ENCODE measurements at places on chromosomes 16 and 17.

- no peak for DNase-seq
These were observed 8.5 kb downstream of the OSBPL7 start for GRCh38 chr17:47813077-47813476.

DNA sequence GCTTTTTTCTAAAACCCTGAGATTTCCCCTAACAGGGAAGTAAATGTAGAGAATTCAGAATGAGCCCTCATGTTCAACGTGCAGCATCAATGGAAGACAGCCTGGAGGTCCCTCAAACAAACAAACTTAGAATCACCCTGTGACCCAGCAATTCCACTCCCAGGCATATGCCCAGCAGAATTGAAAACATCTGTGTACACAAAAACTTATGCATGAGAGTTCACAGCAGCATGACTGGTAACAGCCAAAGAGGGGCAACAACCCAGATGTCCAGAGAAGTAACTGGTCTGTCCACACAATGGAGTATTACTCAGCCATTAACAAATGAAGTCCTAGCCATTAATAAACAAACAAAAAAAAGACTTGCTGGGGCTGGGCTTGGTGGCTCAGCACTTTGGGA lies 252.7 kb downstream of the PARN start:
- DNase-seq, result no peak

DNA sequence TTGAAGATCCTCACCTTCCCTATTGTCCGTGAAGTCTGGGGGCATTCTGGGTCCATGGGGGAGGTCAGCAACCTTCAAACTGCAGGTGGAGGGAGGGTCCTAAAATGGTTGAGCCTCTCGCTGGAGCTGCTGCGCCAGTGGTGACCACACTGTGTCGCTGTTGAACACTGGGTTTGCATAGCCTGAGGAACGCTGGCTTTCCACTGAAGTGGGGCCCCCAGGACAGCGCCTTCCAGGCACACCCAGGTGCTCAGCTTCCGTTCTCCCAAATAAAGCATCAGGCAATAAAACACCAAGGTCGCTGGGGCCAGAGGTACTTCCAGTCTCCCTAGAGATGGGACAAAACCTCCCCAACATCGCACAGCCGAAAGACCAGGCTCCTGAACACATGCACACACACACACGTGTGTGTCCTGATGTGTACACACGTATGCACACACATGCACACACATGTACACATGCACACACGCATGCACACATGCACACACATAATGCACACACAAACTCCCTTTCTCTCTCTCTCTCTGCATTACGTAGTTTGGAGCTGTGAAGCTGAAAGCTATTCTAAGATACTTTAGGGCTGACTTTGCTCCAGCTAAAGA lies 120.6 kb downstream of the IRF8 start:
- DNase-seq, result no peak

GRCh38 chr17:40203131-40203530 lies 16.0 kb upstream of the WIPF2 start:
- no peak for DNase-seq

- no peak for DNase-seq
These were observed 9.4 kb downstream of the FOXN1 start for GRCh38 chr17:28515518-28515917.

GRCh38 chr16:81324808-81325207 lies 10.0 kb downstream of the GAN start:
- DNase-seq, result no peak

GRCh38 chr16:69143116-69143515 lies 10.7 kb downstream of the UTP4 start:
- DNase-seq, result no peak

- DNase-seq, result peak; percentile 42
These were observed 3.6 kb upstream of the WDR81 start for GRCh38 chr17:1720856-1721386.

DNA sequence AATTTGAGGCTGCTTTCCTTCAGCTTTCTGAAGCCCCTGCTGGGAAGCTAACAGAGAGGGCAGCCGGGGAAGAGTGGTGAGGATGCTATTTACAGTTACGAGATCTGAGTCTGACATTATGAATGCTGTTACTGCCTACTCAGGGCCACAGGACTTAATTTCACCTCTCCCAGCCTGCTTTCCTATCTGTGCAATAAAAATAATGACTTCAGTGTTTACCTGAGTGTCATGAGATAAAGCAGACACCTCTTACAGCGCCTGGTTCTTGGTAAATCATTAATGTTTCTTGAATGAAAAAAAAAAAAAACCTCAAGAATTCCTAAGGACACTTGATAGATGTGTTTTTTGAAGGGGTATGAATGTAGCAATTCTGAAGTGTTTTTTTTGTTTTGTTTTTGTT lies 24.2 kb upstream of the CPHXL start:
- no peak for DNase-seq

GRCh38 chr17:50117202-50118051 lies 12.5 kb downstream of the SAMD14 start:
- DNase-seq, result peak; percentile 48

- no peak for DNase-seq
These were observed 5.0 kb downstream of the MFSD11 start for GRCh38 chr17:76742958-76743357.

GRCh38 chr16:1330260-1330914 lies 3.1 kb upstream of the BAIAP3 start:
- DNase-seq, result no peak

DNA sequence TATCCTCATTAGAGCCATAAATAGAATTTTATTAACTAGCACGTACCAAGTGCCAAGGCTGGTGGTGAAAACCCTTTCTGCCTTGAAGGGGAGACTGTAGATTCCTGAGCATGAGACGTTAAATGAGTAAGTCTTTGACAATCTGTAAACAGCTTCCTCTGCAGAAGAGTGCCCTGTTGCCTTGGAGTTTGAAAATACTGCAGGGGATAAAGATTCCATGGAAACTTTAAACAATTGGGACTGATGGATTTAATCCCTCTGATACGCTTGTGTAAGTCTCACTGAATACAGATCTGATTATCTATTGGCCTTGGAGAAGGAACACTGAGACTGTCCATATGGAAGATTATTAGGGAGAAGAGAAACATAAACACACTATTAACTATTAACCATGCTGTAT lies 1053.4 kb upstream of the RBFOX1 start:
- DNase-seq, result no peak

DNA sequence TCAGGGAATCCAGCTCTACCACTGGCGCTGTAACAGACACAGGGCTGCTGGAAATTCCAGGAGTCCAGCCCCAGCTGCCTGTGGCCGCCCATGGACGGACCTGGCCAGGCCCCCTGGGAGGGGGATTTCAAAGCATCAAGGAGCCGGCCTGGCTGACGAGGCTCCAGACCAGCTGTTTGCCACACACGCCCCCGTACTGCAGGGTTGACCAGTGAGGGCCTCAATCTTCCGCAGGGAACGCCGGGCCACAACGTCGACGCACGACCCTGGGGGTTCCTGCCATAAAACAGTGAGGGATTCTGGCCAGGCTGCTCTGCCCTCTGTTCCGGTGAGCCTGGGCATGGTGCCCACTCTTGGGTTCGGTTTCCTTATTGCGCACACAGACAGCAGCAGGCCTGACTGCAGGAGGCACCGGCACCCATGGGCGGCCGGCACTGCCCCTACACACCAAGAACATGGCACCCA lies 3.7 kb downstream of the LMF1 start:
- no peak for DNase-seq

DNA sequence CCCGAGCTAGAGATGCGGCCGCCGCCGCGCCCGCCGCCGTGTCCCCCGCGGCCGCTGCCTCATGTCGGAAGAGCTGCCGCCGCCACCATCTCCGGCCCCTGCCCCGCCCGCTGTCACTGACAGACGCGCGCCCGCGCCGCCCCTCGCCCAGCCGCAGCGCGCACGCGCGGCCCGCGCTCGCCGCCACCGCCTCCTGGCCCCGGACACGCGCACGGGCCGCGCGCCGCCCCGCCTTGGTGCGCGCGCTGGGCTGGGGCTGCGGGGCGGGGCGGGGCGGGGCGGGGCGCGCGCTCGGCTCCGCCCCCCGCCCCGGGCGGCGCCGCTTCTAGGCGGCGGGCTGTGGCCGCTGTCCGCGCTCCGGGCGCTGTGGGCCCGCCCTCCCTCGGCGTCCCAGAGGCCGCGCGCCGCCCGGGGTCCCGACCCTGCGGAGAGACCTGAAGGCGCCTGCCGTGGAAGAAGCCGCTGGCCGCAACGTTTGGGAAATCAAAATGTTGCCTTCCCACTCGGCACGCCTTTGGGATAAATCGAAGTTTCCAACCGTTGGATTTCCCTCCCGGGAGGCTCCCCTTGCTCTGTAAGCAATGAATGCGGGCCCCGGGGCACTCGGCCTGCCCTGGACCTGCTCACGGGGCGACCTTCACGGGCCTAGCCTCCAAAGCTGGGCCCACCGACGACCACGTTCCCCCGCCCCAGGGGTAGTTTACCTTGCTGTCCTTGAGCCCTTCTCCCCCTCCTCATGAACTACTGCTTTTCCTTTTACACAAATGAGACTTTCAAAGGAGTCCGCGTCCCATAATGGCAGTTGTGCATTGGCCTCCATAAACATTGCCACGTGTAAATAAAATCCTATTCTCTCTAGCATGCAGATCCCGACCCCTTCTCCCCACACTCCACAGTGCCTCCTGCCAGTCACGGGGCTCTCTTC lies at the start of gene ADCY9:
Gene ADCY9, minus strand, starts transcription at position 118 of the 925 bp plus-strand sequence. CDS start 1,000 bp downstream, outside the sequence.
- peak; percentile 48 for DNase-seq

- DNase-seq, result no peak
These were observed 498.3 kb upstream of the EEF2KMT start for GRCh38 chr16:5595849-5596248.

DNA sequence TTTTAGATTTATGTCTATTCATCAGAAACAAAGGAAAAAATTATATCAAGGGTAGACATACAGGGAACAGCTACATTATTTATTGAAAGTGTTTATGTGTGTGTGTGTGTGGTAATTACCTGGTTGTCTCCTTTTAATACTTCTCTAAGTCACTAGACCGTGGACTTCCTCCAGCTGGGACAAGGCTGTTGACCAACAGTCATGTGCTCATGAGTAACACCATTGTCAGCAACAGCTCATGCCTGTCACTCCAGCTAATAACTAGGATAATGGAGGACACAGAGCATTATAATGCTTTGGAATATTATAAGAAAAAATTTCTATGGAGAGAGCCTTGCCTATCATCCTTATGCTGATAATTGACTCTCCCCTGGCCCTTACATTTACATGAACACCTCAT lies 125.3 kb upstream of the SALL1 start:
- no peak for DNase-seq

- DNase-seq, result no peak
These were observed 11.6 kb downstream of the HSBP1 start for GRCh38 chr16:83819361-83819760.

- no peak for DNase-seq
These were observed 697 bp upstream of the SHISA9 start for GRCh38 chr16:12900599-12901203.

DNA sequence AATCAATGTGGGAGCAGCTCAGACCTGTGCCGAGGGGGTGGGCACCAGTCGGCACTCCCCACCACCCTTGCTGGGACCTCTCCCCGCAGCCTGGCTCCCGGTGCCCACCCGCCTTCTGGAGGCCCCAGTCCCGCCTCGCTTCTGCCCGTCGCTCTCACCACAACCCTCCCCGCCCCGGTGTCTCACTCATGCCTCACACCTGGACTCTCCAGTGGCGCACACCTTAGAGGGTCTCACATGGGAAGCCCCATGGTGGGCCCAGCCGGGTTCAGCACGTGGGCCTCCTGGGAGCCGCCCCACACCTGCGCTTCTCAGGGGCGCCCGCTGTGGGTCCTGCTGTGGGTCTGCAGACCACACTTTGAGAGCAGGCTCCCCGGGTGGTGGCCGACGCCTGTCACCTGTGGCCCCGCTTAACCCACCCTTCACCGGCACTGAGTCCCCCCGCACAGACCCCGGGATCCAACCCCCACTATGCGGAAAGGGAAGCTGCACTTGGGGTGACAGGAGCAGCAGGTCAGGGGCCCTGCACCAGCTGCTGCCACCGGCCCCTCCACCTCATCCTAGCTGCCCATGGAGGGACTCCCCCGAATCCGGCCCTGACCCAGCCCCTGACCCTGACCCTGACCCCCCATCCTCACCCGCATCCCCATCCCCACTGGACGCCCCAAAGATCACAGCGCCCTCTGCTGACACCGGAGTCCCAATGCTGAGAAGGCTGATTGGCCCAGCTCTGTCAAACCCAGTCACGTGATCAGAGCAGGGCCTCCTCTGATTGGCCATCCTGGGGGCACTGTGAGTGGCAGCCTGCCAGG lies 27.4 kb upstream of the SLC38A10 start:
- DNase-seq, result no peak

DNA sequence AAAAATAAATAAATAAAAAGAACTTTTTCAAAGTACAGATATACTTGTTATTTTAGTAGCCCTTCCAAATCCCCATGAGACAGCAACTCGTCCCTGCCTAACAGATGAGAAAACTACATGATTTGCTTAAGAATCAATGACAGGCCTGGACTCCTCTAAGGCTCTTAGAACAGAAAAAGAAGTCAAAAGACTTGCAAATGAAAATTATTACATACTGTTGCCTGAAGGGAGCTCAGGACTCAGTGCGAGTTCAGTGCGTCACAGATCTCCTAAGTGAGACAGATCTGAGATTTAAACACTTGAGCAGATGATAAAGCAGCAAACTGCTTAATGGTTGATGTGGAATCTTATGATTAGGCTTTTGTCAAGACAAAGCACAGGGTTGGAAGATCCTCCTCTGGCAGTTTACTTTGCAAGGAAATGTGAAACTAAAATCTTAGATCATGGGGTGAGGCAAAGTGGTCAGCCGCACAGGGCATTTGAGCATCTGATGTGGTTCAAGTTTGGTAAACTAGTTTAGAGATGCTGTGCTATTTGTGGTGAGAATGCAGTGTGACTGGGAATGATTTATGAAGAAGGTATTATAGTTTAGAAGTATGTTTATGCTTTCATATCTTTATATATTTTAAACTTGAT lies 138.1 kb downstream of the TRIM37 start:
- no peak for DNase-seq

DNA sequence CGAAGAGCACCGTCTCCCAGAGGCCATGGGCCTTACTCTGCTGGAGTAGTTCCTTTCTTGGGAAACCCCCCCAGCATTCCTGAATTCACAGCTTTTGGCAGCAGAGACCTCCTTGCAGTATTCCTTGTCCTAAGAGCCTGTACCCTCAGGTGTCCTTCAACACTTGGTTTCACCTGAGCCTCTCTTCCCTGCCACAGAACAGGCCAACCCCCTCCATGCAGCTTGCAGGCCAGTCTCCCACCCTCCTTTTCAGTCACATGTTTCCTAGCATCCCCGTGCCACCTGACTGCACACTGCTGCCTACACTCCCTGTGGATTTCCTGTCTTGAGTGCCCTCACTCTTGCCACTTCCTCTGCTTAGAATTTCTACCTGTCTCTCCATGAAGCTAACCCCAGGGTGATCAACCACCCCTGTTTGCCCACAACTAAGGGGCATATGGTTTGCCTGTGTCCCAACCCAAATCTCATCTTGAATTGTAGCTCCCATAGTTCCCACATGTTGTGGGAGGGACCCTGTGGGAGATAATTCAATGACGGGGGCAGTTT lies 65.5 kb downstream of the DYNLRB2 start:
- DNase-seq, result no peak
